HFFc6 (cell line): ENCODE measurements at places on chromosomes 16 and 17.

DNA sequence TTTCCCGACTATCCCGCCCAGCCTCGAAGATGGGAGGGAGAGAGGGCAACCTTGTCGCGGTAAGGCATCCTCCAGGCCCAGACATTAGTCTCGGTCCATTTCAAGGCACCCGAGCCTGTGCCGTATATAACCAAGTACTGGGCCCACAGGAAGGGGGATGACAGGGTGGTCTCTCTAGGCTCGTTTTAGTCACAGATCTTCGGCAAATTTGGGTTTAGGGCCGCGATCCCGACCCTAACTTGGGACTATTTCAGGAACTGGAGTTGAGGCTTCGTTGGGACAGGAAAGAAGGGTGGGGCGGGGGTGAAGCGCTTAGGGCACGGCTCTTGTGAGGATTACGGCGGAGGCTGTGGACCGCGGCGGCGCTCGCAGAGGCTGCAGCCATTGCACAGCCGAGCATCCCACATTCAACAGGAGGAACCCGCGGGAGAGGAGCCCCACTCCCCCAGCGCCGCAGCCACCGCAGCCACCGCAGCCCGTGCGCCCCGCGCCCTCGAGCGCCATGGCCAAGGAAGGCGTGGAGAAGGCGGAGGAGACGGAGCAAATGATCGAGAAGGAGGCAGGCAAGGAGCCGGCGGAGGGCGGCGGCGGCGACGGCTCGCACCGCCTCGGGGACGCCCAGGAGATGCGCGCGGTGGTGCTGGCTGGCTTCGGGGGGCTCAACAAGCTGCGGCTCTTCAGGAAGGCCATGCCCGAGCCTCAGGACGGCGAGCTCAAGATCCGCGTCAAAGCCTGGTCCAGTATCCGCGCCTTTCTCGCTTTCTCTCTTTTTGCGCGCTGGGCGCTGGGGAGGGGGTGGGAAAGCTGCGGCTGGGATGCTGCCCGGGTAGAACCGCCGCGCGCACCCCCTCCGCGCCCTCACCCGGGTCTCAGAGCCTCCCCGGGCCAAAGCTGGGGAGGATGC lies at the start of gene VAT1L:
VAT1L (plus strand) TSS at position 384 of the 904 bp plus-strand sequence; CDS start at position 503, 119 bp downstream.
- DNase-seq, result no peak

- DNase-seq, result no peak
These were observed 7.3 kb downstream of the NR1D1 start for GRCh38 chr17:40093005-40093579.

- DNase-seq, result no peak
These were observed 7.7 kb downstream of the RTN4RL1 start for GRCh38 chr17:2017274-2017941.

DNA sequence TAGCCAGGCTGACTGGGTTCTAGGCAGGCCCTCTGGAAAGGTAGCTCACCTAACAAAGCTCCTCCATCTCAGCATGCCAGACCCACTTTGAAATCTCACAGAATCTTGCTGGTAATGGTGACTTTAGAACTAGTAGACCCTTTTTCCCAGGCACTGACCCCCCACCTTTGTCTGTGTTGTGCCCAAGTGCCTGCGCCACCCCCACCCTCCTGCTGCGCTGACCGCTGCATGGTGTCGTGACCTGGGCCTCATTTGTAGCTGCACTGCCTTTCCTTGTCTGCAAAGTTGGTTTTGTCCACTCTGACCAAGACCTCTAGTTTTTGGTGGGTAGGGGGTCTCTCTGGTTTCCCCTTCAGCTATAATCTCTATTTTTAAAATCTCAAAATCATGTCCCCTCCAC lies 6.8 kb downstream of the ATXN1L start:
- DNase-seq, result no peak

GRCh38 chr17:73956169-73956568 lies 247.3 kb upstream of the RPL38 start:
- DNase-seq, result no peak

- DNase-seq, result no peak
These were observed 173.0 kb downstream of the C16orf95 start for GRCh38 chr16:87144232-87144631.

- no peak for DNase-seq
These were observed 137.9 kb upstream of the IRX5 start for GRCh38 chr16:54792811-54793210.

GRCh38 chr16:30666681-30667080 lies 8.4 kb downstream of the FBRS start:
- no peak for DNase-seq

DNA sequence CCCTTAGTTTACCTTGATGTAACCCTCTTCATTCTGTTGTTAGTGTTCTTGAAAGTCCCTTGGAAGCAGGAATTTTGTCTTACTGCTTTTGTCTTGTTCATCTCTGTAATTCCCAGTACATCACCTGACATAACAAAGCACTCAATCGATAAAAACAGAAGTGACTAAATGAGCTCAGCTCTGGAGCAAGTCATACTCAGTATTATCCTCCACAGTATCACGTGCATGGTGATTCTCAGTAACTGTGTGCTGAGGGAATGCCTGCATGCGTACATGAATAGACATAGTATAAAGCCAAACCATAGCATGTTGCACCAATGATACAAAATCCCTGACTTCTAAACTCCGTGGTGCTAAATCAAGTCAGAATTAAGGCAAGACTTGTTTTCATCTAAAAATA lies 7.2 kb downstream of the KRT38 start:
- DNase-seq, result no peak

DNA sequence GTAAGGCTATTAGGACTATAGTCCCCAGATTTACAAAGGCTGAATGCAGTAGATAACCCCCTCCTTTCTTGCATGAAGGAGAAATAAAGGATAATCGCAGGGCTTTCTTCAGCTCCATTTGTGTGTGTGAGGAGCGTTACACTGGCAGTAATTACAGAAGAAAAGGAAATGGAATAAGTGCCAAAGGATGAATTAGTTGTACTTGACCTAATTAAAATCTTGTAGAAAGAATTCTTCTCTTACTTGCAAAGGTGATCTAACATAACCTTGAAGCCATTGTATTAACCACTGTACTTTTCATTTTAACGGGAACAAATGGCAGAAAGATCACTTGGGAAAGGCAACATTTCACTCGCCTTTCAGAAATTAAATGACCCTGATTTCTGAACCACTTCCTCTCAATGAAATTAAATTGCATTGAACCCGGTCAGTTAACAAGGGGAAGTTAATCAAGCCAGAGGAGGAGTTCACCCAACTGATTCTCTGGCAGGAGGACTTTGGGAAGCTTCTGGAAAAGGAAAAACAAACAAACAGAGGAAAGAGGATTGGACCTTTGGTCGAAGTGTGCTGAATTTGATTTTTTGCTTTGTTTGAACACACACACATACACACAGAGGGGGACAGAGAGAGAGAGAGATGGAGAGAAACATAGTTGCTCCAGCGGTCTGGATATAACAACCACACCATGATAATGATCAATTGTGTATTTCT lies 90.6 kb downstream of the GP2 start:
- no peak for DNase-seq

DNA sequence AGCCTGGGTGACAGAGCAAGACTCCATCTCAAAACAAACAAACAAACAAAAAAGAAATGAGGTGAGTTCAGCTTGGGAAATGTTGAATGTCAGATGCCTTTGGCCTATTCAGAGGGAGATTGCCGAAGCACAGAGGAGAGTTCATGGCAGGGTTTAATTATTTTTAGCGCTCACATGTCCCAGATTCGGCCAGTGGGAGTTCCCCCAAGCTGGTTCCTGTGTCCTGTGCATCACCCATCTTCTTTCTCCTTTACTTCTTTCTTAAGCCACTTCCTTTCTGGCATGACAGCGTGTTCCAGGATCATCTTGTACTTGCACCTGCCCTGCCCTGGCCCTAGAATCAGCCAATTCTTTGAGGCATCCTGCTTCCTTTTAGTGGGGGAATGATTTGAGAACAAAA lies 9.2 kb downstream of the MPV17L start:
- DNase-seq, result no peak

DNA sequence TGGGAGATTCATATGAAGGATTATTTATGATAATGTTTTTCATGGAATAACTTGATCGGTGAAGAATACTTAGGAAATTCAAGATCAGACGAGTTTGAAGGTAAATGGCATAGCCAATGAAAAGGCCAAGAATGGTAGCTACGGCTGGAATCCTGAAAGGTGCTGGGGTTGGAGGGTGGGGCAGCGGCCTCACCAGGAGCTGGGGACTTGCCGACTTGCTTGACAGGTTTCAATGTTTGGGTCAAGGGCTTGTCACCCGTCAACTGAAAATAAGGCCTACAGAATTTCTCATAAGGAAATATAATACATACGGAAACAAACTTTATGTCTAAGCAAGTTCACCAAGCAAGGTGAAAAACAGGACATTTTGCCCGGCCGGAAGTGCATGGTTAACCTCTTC lies 9.9 kb downstream of the CRYM start:
- DNase-seq, result no peak

DNA sequence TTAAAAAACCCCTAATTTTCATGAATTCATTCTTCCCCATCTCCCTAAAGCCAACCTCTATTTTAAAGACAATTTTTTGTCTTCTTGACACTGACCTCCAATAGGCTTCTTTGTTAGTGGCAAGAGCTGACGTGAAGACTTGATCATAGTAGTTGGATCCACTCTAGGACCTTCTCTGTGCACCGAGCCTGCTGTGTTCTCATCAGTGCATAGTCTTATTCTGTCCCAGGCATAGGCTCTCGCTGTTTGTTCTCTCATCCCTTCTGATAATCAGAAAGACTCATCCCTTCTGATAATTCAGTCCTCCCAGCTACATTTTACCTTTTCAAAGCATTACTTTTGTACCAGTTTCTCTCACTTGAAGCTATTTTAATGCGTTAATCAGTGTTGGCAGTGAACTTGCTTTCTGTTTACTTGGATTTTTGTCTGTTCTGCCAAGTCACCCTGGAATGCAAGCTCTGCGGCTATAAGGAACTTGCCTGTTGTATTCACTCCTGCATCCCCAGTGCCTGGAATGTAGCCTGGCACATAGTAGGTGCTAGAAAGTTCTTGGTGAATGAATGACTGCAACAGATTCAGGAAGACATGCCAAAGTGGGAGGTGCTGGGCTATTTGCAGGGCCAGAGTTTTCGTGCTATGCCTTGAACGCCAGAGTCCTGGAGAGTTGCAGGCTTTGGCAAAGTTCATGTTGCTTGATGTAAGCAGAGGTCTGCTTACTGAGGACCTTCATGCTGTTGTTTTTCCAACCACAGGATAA lies 147.6 kb upstream of the MPHOSPH6 start:
- DNase-seq, result no peak

DNA sequence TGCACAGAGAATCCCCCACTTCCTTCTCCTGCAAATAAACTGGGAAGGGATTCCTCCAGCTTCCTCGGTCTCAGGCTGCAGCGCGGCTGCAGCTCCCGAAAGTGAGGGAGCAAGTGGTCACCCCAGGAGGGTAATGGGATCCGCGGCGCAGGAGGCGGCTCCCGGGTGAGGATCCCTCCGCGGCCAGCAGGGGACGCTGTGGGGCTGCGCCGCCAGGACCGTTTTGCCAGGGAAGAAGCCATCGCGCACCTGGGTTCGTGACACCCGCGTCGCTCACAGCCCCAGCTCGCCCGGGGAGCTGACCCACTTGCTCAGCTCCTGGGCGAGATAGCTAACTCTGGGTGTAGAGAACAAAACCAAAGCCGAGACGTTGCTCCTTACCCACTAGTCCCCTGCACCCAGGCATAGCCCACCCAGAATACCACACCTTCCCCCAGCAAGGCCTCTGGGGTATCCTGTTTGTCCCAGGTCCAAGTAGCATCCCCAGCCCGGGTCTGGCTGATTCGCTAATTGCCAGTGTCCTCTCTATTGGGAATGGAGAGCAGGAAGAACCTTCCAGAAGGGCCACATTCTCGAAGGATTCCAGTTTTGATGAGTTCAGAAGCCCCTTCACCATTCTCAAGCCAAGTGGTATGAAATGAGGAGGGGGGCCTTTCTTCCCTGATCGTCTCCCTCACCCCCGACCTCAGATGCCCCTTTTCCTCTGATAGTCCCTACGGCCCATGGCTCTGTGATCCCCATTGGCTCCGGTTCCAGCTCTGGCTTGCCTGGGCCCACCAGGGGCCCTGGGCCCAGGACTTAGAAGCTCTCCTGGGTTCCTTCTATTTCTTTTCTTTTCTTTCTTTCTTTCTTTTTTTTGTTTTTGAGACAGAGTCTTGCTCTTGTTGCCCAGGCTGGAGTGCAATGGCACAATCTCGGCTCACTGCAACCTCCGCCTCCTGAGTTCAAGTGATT lies 14.1 kb downstream of the CYGB start:
- peak; percentile 26 for DNase-seq

- DNase-seq, result peak; percentile 98
These were observed 89.8 kb downstream of the CYB561 start for GRCh38 chr17:63356337-63356757.

GRCh38 chr17:77316191-77316641 lies 175.4 kb downstream of the SEC14L1 start:
- DNase-seq, result no peak

GRCh38 chr17:74380086-74380958 lies 13.0 kb downstream of the GPR142 start:
- DNase-seq, result no peak

GRCh38 chr16:81695321-81696165 lies 83.5 kb upstream of the PLCG2 start:
- no peak for DNase-seq

DNA sequence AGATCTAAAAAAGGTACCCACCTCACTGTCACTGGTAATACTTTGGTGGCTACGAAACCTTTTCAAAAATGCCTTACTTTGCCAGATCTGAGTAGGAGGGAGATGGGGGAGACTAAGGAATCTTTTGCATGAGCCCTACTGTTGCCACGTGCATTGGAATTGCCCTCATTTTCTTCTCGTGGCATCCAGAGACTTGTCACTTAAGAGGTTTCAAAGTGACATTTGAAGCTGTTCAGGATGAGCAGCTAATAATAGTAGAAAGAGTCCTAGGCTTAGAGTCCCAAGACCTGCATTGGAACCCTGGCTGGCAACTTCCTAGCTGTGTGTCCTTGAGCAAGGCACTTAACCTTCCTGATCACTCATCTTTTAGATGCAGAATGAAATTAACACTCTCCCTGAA lies 43.5 kb downstream of the GPRC5B start:
- DNase-seq, result no peak

DNA sequence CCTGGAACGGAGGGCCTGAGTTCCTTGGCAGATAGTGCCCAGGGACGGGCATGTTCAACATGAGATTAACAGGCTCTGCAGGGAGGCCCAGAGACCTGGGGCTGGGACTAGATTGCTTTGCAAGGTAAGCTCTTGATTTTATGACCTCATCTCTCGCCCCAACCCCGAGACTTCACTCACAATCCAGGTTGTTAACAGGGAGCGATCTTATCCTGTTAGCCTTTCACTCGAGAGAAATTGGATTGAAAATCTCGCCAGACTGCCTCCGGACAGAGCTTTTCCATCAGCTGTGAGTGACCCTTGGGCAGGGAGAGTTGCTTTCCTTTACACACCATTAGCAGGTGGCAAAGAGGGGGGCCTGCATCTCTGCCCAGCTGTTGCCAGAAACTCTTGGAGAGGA lies 521.7 kb upstream of the EEF2KMT start:
- no peak for DNase-seq

- no peak for DNase-seq
These were observed 36.0 kb downstream of the ZNF207 start for GRCh38 chr17:32385971-32386370.
